Activated naive CD4-positive, alpha-beta T cell treated with anti-CD3 and anti-CD28 coated beads, Interleukin-2, amount 50 U/mL, for 72 hours (primary cell): ENCODE measurements at places on chromosomes 16 and 17. TPM values are rescaled to one million over a fixed set of nuclear protein-coding genes. Genes with fewer than 3 reads are reported as not detected.

SPNS3 gene
- total RNA-seq, result 4.4 TPM

UMOD gene
- total RNA-seq, result not detected

DNA sequence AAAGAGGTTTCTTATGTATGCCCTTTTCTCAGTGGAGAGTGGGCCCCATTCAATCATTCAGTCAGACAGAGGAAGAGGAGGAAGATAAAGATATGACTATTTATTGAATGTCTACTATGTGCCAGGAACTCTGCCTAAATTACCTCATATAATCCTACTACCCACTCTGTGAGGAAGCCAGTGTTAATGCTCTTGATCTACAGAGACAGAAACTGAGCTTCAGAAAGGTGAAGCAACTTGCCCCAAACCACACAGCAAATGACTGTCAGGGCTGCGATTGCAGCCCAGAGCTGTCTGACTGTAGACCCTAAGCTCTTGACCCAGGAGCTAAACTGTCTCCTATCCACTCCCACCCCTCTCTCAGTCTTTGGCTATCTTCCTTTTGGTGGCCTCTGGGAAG, 8.4 kb downstream of the SRCIN1 start:
- no peak for DNase-seq

ATAD5 gene
- 52.1 TPM for total RNA-seq
